ENCODE measurements at places on chromosomes 3 and 15. TPM values are rescaled to one million over a fixed set of nuclear protein-coding genes. Genes with fewer than 3 reads are reported as not detected.

DNA sequence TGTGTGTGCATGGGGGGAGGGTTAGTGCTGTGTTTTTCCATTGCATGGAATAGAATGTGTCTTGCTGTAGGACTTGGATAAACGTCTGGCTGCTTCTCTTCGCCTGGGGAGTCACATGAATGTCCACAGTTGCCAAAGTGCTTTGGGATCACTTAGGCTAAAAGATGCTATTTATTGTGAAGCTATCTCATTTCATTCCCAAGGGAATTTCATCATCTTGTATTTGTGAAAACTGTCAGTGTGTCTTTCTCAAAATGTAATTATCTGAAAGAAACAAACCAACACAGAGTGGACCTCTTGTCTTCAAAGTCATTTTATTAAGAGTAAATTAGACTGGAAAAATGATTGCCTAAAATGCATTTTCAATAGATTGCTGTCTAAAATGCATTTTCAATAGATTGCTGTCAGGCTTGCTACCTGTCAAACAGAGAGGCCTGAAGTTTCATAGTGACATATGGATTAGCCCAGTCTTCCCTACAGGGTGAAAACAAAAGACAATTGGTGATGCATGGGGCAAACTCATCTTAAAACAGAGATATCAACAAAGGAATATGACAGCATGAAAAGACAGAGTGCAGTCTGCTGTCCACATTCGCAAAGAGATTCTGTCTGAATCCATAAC lies 117.1 kb upstream of the GOLIM4 start:
- DNase-seq: no peak

GRCh38 chr15:101669744-101670143 lies 17.6 kb upstream of the TM2D3 start:
- DNase-seq: no peak

DNA sequence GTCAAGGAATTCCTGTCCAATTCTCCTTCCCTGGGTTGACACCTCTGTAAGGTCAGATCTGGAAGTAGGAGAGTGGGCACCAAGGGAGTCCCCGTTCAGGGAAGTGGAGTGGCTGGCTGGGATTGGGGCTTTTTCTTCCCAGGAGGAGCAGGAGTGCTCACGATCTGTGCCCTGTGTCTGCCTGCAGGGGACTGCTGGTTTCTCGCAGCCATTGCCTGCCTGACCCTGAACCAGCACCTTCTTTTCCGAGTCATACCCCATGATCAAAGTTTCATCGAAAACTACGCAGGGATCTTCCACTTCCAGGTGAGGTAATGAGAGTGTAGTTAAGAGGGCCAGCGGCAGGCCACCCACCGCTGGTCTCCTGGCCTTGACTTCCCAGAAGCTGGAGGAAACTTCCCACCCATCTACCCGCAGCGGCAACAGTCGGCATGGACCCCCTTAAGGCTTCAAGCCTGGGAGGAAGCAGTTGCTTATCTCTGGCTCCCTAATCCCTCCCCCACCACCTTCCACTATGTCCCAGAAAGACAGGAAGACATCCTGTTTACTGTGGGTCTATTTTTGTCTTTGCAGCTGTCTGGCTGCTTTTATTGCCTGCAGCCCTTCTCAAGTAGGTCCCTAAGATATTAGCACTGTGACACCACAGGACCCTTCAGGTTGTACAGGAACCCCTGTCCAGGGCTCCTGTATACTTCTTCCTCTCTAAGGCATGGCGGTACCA lies 26.8 kb downstream of the CAPN3 start:
- no peak for DNase-seq

DNA sequence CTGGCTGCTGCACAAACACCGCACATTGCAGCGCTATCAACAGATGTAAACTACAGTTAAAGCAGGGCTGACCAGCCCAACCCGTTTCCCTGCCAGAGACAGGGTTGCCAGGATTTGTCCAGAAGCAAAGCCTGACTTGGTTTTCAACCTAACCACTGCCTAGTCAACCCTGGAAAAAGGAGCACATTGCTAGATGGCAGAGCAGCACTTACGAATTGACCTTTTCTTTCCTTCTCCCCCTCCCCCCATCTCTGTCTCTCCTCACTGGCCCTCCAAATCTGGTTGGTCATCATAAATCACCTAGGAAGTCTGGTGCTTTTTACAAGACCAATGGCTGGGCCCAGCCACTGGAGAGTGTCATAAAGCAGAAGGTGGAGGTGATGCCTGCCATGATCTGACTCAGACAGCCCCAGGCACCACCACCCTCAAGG lies 51.3 kb downstream of the ABCC5 start:
- DNase-seq: no peak

DNA sequence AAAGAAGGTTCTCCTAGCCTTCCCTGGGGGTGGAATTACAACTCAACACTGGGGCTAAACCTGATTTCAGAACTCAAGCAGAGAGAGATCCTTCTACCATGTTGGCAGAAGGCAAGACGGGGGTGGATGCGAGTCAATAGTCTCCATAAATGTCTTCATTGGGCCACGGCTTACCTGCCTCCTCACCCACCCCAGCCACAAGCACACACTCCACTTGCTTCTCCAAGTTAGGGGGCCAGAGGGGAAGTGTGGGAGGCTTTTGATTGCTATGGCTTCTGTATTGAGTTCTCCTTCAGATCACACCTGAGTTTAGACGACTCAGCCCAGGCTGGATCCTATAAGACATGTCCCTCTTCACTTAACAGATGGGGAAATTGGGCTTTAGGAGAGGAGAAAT lies 178.9 kb downstream of the UACA start:
- DNase-seq: no peak

DNA sequence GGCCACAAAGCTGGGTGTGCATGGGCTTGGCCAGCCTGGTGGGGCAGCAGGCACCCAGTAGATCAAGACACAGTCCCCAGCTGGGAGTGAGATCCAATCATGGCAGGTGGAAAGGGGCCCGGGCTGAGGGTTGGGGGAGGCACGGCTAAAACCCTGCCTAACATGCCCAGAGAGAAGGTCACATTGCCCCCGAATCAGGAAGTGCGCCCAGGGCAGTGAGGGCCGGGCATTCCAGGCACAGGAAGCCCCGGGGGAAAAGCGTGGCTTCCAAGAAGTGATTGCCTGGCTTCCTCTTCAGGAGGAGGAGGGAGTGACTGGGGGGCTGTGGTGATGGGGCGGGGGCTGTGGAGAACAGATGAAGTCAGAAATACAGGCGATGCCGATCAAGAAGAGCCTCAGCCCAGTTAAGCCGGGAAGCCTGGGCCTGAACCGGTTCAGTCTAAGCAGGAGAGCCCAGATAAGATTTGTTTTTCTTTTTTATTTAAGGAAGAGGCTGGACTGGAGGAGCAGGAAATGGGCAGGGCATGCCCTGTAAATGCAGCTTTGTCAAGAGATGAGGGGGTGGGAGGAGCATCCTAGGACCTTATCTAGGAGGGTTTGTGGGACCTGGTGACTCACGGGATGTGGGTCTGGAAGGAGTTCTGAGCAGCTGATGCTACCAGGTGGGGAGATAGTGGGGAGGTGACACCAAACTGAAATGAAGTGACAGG lies 83.9 kb downstream of the CHSY1 start:
- no peak for DNase-seq

DNA sequence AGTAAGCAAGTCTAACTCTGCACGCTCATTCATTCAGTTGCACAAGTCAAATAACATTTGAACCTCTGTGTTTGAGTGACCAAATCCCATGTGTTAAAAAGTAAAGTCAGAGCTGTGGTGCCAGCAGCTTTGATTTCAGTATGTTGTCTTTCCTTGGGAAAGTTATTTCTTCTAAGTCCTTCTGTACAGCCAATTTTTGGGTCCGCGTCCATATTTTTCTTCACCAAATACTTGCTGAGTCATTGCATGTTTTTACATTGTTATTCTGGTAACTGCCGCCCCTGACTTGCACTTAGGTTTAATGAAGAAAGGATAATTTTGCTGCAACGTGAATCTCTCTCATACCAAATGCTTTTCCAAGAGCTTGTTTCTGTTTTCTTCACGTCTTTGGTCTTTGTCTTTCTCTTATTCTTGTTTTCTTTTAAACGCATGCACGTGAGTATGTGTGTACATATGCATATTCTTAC lies 56.7 kb downstream of the PLS1 start:
- DNase-seq: no peak

Gene FEZF2
- total RNA-seq: not detected

Gene DOCK3
- total RNA-seq: 0.17 TPM

DNA sequence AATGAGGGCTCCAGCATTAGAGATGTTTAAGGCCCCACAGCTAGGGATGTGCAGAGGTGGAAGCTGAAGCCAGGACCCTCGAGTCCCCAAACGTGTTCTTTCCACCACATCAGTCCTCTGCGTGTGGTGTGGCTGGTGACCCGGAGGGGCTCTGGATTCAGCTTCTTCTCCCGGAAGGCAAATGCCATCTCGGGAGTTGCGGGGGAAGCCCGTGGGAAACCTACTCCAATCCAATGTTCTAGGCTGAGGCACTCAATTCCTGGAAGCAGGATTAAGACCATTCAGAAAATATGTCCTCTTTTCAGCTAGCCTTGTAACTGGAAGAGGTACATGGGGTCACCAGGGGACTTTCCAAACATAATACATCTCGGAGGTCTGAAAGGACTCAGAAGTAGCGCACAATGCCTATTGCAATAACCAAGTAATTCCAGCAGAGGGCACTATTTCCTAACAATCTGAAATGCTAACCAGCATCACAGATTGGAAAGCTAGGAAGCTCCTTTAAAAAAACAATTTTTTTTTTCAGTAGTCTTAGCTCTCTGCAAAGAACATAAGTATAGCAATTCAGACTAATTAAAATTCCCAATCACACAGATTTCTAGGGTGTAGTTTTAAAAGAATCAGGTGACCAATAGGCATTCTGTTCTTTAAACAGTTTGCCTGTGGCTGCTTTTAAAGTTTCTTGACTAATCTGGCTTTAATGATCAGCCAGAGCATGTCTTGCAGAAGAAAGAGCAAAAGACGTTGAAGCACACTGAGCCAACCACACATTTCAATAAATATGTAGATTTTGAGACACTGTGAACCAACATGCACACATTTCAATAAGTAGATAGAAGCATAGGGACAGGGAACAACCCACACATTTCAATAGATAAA lies 36.1 kb downstream of the BNC1 start:
- DNase-seq: no peak
